ENCODE measurements at places on chromosomes 11 and 22. TPM values are rescaled to one million over a fixed set of nuclear protein-coding genes. Genes with fewer than 3 reads are reported as not detected.

Gene DGCR6
- 0.15 TPM for total RNA-seq

Gene DTX4
- total RNA-seq: 9.3 TPM

Gene TMPRSS4
- not detected for total RNA-seq

Gene NEFH
- total RNA-seq: 0.44 TPM

Gene KRTAP5-1
- not detected for total RNA-seq

Gene FGF19
- total RNA-seq: not detected

Gene SESN3
- 68.4 TPM for total RNA-seq

Gene USH1C
- total RNA-seq: not detected

Gene MOGAT2
- total RNA-seq: not detected

Gene PRR33
- total RNA-seq: not detected

Gene TIMM10B
- total RNA-seq: 46.1 TPM
